CD4-positive, alpha-beta memory T cell (primary cell): ENCODE measurements at places on chromosomes 3 and 15. TPM values are rescaled to one million over a fixed set of nuclear protein-coding genes. Genes with fewer than 3 reads are reported as not detected.

DNA sequence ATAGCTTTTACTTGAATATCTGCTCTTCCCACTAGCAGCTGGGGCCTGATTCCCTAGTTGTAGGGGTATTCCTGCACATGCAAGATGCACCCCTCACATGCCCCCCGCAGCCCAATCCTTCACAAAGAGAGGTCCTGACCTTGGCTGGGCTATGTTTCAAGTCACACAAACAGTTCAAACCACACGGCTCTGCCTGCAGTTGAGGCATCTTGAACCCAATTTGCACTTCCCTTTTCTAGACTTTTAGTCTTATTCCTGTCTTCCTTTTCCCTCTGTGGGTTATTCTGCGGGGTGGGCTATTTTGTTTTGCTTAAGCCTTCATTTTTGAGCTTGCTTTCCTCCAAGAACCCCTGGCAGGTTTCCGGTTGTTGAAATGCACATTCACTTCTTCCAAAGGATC, 13.3 kb upstream of the CCR1 start:
- no peak for DNase-seq
- H3K27ac ChIP-seq: no peak overlapping the region
- H3K27me3 ChIP-seq: no peaks in the 10 kb centered on the region
- H3K4me1 ChIP-seq: no peaks in the 10 kb centered on the region
- no peaks in the 10 kb centered on the region for H3K36me3 ChIP-seq
- no peak overlapping the region for H3K4me3 ChIP-seq

- H3K36me3 ChIP-seq: no peaks in the 10 kb centered on the region
- no peak overlapping the region for H3K4me3 ChIP-seq
- no peaks in the 10 kb centered on the region for H3K27me3 ChIP-seq
- H3K27ac ChIP-seq: no peak overlapping the region
- H3K4me1 ChIP-seq: no peaks in the 10 kb centered on the region
Measured at GRCh38 chr3:48394391-48394790, 22.4 kb downstream of the FBXW12 start.

DNA sequence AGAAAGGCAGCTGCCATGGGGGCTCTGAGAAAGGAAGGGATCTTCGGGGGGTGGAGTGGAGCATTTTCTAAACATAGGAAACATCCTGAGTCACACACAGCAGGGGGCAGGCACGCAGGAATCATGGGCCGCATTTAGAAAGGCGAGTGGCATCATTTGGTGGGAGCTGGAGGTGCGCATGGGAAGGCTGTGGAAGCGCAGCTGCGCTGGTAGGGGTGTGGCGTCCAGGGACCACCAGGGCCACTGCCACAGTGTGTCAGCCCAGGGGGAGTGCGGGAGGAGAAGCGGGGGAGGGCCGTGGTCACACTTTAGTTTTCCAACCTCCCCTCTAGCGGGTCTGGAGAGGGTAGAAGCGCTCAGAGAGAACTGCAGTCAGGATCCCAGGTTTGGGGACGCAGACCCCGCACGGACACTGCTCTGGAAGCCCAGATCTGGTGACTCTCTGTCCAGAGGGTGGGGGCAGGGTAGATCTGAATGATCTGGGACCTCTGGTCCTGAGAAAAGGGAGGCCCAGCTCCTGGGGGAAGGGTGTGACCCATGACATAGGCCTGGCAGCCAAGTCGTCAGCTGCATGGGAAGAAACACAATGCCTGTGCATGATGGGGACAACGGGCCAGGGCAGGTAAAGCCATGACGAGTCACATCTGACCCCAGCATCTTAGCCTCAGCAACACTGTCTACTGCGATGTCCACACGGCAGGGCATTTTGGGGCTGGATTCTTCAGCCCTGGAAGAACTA, 88.0 kb upstream of the IQSEC1 start:
- no peaks in the 10 kb centered on the region for H3K4me1 ChIP-seq
- H3K27me3 ChIP-seq: no peaks in the 10 kb centered on the region
- DNase-seq: no peak
- H3K4me3 ChIP-seq: no peak overlapping the region

MAGEL2 gene
- total RNA-seq: not detected
